WTC11 (cell line): ENCODE measurements at places on chromosomes 12 and 14.

DNA sequence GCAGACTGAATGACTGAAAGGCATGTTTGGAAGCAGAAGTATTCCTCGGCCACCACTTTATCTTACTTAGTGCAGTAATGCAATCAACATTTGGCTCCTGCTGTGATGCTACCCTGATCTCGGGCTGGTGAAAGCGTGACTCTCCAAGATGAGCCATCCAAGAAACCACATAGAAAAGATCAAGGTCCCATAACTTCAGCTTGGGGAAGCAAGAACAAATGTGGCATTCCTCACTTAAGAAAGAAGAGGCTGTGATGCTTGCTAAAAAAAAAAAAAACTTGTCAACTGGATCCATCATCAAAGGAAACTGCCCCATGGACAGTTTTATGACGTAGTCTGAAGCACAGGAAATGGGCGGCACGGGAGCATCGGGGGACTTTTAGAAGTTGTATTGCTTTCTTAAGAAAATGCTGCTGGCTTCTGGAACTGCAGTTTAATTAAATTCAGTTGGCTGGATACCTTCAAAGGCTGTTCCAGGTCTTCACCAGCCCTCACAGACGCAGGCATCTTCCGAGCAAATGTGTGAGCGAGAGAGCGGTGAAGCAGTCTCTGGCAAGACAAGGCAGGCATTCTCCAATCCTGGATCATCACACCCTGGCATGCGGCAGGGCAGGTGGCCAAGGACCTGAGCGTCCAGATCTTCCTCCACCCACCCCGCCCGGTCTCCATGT is 38.2 kb upstream of the MAP1LC3B2 start:
- no peak for DNase-seq

DNA sequence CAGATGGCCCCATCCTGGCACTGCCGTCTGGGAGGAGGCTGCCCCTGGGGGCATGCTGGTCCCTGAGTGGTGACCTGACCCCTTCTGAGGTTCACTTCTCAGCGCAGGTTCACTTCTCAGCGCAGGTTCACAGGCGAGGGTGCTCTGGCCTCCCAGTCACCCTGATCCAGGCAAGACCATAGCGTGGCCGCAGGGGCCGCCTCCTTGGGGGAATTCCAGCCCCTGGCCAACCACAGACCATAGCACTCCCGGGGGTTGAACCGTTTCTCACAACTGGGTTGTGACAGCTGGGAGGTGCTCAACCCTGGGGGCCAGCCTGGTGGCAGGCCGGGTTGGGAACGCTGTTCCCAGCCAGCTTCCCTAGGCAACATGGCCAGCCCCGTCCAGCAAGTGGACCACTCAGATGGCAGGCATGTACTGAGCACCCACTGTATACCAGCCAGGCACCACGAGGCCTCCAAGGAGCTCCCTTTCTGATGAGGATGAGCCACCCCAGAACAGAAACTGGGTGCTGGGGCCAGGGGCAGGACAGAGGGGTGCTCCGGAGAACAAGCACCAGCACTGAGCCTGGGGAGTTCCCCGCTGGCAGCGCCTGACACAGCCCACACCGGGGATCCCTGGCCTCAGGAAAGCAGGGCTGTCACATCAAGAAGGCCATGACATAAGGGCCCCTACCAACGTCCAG is 28.3 kb upstream of the ZFP36L1 start:
- no peak for DNase-seq

- DNase-seq: no peak
Measured at GRCh38 chr14:29810682-29811081, 117.0 kb downstream of the PRKD1 start.

GRCh38 chr12:54328595-54329337 is 3.8 kb downstream of the COPZ1 start:
- DNase-seq: no peak

GRCh38 chr14:35215110-35215813 is 76.9 kb upstream of the PSMA6 start:
- no peak for DNase-seq

GRCh38 chr12:70890895-70891832 is 29.4 kb downstream of the PTPRR start:
- DNase-seq: no peak

- DNase-seq: peak; percentile 51
Measured at GRCh38 chr14:28375295-28375694, 391.3 kb upstream of the FOXG1 start.

DNA sequence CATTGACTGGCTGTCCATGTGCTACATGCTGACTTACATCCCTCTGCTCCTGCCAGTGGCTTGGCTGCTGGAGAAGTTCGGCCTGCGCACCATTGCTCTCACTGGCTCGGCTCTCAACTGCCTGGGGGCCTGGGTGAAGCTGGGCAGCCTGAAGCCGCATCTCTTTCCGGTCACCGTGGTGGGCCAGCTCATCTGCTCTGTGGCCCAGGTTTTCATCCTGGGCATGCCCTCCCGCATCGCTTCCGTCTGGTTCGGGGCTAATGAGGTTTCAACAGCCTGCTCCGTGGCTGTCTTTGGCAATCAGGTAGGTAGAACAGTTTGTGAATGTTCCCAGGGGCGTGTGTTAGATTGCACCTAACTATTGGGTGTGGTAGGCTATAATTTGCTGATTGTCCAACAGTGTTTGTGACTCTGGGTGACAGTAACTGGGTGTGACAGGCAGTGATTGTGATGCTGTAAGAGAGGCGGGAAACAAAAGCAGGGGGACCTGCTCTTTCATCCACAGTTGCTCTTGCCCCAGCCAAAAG is 981 bp downstream of the FLVCR2 start:
- no peak for DNase-seq

GRCh38 chr12:5243014-5243413 is 188.9 kb upstream of the NTF3 start:
- no peak for DNase-seq

GRCh38 chr12:110836291-110836690 is 10.5 kb upstream of the CCDC63 start:
- DNase-seq: no peak

DNA sequence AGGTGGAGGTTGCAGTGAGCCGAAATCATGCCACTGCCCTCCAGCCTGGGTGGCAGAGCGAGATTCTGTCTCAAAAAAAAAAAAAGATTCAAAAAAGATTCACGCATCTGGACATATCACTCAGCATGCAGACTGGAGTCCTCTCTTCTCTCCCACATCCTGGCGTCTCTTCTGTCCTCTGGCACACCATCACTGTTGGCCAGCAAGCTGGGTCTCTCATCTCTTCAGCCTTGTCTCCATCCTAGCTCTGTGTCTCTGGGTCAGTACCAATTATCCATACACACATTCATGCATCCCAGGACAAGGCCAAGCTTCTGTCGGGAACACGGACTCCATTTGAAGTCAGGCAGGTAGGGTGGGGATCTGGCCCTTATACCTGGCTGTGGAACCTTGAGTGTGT is 105.5 kb upstream of the MAP1LC3B2 start:
- no peak for DNase-seq

DNA sequence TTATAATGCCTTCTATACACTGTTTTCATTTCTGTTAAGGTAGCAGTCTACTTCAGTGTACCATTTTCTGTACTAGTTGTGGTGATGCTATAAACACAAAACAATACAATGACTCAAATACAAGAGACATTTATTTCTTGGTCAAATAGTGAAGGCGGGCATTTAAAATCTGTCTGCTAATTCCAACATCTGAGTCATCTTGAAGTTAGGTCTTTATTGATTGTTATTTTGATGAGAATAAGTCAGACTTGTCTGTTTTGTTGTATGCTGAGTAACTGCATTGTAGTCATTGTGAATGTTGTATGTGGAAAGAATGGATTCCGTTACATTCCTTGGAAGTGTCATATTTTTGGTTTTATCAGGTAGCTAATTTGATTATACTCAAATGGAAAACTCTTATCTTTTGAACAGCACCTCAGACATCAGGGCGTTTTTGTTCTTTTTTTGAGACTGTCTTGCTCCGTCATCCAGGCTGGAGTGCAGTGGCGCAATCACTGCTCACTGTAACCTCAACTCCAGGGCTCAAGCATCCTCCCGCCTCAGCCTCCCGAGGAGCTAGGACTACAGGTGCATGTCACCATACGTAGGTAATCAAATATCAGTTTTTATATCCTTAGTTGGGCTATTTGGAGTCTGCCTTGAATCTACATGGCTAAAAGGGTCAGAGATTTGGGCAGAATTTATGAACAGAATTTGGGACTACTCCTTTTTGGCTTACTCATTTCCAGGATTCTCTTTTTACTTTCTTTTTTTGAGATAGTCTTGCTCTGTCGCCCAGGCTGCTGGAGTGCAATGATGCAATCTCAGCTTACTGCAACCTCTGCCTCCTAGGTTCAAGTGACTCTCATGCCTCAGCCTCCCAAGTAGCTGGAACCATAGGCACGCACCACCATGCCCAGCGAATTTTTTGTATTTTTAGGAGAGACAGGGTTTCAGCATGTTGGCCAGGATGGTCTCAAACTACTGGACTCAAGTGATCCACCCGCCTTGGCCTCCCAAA is 56.8 kb downstream of the PAPLN start:
- DNase-seq: no peak

- no peak for DNase-seq
Measured at GRCh38 chr12:93230326-93230720, 147.4 kb upstream of the NUDT4 start.

DNA sequence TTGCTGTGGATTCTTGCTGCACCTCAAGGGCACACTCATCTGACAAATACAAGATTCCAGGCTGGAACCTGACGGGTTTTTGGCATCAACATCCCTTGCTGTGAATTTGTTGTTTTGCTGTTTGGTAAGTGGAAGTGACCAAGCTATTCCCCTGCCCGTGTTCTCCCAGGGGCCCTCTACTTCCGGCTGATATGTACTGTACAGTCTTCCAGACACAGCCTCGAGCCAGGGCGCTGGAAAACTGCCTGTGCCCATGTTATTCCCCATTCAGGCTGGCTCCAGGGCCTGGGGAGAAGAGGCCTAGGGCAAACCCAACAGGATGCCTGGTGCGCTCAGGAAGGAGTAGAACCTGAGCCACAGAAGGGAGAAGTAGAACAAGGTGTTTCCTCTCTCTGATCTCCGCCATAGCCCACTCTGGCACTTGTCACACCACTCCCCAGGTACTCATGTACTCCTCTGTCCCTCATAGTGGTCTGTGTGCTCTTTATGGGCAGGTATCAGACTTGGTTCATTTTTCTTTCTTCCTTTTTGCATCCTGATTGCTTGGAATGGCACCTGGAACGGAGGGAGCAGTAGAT is 67.8 kb upstream of the LTA4H start:
- DNase-seq: no peak

GRCh38 chr12:124667506-124668326 is 100.3 kb upstream of the NCOR2 start:
- no peak for DNase-seq

GRCh38 chr14:69711065-69711464 is 55.9 kb upstream of the SRSF5 start:
- DNase-seq: no peak

- no peak for DNase-seq
Measured at GRCh38 chr12:91551927-91552326, 369.3 kb upstream of the DCN start.

GRCh38 chr12:58814036-58814435 is 106.3 kb downstream of the LRIG3 start:
- no peak for DNase-seq

DNA sequence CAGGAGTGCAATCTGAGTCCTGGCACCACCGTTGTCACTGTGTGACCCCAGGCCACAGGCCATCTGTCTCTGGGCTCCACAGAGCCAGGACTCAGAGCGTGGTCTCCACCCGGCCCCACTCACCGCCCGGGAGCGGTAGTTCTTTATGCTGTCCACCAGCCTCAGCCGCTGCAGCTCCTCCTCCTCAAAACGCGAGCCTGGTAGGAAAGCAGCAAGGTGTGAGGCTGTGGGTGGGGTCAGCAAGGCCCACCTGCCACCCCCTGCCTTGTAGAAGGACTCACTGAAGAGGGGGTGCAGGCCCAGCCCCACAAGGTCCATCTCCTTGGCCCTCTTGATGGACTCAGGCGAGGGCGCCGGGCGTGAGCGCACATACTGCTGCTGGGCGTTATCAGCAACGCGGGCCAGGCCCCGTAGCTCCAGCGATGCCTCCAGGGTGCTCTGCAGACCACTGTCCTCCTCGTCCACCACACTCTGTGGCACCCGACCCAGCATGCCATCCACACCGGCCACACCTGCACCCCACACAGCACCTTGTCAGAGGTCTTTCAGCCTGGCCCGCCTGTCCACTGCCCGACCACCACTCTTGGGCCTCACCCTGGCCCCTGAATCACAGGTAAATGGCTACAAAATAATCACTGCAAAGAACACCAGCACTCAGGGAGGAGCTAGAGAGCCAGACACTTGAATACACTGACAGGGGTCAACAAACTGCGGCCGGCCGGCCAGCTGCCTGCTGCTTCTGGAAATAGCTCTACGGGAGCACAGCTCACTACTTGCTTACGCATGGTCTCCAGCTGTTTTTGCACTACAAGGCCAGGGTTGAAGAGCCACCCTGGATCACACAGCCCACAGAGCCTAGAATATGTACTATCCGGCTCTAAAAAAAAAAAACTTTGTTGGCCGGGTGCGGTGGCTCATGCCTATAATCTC is 16.3 kb downstream of the CFAP73 start:
- no peak for DNase-seq

DNA sequence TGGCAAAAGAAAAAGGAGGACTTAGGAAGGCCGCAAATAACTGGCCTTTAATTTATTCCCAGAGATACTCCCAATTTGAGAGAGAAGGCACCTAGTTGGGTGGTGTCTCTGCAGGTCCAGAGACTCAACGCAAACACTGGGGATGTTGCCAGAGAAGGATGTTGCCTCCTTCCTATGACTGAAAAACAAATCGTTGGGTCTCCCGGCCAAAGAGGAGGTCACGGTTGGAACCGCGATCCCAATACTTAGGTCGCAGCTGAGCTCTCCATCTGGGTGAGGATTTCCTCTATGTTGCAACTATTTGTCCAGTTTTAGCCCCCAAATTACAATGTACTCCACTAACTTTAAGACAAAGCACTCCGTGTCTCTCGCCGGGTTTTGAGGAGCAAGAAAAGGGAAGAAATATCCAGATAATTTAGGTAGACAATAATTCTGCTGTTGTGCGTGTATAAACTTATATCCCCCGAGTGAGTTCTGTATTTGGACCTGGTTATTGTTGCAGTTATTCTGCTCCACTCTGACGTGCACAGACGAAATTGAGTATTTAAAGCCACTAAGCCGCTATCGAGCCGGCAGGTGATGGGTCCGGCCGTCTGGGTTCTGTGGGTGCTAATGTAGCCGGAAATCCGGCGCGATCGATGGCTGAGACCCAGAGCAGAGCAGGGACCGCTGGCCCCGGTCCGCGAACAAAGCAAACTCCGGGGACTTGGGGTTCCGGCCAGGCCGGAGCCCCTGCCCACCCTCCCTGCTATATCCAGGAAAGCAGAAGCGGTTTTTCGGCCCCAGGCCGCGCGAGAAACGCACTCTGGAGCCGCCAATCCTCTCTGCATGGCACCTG is 5.7 kb downstream of the HOXC12 start:
- no peak for DNase-seq

DNA sequence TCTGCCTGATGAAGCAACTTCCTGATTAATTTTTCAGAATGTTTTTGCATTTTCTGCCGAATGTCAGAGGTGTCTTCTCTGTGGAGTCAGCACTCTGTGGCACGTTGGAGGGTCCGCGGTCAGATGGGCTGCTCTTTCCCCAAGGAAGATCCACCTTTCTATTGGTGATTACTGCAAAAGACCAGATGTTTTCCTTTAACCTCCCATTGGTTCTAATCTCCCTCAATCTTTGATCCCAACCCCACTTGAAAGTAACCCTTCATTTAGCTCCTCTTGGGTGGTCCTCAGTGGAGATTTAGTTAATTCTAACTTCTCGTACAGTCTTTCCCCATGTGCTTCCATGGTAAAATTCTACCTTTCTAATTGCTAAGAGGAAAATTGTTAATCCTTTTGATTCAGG is 397.7 kb upstream of the DDHD1 start:
- DNase-seq: no peak

GRCh38 chr14:34059925-34060650 is 109.2 kb upstream of the EGLN3 start:
- DNase-seq: peak; percentile 74

- no peak for DNase-seq
Measured at GRCh38 chr14:76993752-76994151, 34.8 kb downstream of the IRF2BPL start.
